Kasumi-1 (cell line): ENCODE measurements at places on chromosomes 3 and 15.

GRCh38 chr15:92069308-92070250 is 216.1 kb downstream of the SLCO3A1 start:
- peak; percentile 77 for DNase-seq

DNA sequence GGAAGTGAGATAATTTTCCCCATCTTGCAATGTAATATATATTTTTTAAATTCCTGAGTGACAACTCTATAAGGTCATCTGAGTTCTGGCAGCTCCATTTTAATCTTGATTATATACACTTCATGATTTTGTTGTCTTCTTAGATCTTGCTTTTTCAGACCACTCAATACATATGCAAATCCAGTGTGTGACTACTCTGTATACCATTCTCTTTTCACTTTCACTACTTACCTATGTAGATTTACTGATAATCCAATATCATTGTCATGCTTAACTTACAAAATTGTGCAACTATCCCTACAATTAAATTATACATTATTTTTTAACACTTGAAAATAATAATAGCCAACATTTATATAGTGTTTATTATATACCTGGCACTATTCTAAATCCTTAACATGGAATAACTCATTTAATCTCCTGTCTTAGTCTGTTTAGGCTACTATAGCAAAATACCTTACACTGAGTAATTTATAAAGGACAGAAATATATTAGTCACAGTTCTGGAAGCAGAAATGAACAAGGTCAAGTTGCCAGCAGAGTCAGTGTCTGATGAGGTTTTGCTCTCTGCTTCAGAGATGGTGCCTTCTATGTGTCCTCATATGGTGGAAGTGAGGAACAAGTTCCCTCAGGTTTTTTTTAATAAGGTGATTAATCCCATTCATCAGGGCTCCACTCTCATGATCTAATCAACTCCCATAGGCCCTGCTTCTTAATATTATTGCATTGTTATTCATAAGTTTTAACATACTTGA is 338.5 kb downstream of the TUSC7 start:
- DNase-seq, result no peak

DNA sequence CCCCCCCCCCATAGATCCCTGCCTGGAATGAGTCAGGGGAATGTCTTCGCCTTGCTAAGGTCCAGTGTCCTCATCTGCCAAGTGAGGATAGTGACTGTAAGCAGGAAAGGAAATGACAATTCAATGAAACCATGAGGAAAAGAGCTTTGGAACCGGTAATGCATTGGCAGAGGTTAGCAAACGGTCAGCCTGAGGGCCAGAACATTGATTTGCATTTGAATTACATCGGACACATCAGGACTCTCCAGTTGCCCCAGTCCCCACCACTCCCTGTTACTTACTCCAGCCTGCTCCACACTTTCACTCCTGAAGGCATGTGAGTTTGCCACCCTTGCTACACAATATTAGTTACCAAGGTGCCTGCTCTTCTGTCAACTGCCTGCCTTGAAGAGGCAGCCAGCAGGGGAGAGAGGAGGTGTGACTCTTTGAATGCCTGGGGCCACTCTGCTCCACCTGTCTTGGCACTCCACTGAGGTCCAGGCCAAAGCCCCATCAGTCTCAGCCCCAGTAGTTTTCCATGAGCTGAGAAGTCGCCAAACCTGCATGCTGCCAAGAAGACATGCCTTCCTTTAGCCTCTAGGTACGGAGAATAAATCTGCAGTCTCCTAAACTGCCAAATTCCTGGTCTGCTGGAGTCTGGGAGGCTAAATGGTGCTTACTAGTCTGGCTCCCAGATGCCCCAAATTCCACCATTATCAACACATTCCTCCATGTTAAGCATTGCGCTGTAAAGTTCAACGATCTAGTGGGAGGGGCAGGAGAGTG is 191.7 kb upstream of the TLE3 start:
- no peak for DNase-seq

DNA sequence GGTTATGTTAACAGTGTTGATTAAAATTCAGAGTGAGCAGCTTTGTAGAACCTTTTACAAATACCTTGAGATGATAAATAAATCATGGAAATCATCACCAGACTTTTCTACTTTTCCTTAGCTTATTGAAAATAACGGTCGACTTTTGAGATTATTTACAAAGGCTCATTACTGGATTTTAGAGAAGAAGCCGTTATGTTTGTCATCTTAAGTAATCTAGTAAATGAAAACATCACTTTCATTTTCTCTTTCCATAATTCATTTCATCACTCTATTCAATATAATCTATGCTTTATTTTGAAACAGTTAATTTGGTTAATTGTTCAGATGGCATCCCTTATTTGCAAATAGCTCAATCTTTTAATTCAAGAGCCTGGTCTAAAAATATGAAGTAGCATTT is 3.6 kb downstream of the PLCL2 start:
- no peak for DNase-seq

DNA sequence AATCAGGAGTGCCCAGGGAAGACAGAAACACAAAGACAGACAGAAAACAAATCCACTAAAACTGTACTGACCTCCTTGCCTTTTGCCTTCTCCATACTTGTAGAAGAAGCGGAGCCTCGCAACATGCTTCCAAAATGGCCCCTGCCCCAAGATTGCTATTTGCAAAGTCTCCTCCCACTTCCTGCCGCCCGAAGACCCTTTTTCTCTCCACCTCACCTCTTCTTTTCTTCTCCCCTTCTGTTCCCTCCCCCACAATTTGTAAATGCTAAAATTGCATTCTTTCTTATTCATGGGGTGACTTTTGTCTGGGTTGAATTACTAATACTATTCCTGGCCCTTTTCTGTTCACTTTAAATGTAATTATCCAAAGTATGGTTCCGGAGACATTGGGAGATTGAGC is at the start of gene DPPA4:
Gene DPPA4 (minus strand): TSS at position 154 of the 400 bp plus-strand sequence. CDS start 29 bp downstream, at position 125.
- no peak for DNase-seq

- no peak for DNase-seq
Measured at GRCh38 chr3:76264911-76265310, 479.6 kb upstream of the ZNF717 start.

DNA sequence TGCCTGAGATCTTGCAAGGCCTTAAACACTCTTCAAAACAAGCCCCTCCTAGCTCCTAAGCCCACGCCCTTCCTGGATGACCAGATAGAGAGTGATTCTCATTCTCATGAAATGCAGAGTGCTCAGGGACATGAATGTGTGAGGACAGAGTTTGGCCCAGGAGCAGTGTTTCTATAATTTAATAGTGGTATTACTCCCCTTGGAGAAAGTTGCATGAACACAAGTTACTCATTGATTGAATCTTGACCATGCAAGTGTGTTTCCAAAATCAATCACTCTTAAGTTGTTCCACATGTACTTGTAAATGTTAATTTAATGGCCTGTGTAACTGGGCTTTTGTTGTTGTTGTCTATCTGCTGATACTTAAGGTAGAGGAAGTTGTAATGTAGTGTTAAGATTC is 181.6 kb downstream of the ADAMTSL3 start:
- no peak for DNase-seq

DNA sequence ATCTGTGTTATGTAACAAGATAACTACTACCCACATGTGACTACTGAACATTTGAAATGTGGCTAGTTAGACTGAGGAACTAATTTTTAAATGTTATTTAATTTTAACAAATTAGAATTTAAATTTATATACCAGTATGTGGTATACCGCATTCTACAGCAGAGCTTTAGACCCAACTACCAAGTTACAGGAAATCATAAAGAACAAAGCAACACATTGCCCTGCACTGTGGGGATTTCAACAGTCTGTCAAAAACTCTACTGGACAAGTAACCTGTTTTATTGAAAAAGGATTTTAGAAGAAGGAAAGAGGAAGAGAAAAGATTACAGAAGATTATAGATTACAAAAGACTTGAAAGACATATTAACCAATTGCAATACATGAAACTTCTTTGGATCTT is 64.9 kb downstream of the DPH6 start:
- DNase-seq, result no peak

- no peak for DNase-seq
Measured at GRCh38 chr3:184154885-184155643, at the start of gene DVL3. DVL3 (plus strand) TSS chr3:184155377; CDS start chr3:184155636, 259 bp downstream.

DNA sequence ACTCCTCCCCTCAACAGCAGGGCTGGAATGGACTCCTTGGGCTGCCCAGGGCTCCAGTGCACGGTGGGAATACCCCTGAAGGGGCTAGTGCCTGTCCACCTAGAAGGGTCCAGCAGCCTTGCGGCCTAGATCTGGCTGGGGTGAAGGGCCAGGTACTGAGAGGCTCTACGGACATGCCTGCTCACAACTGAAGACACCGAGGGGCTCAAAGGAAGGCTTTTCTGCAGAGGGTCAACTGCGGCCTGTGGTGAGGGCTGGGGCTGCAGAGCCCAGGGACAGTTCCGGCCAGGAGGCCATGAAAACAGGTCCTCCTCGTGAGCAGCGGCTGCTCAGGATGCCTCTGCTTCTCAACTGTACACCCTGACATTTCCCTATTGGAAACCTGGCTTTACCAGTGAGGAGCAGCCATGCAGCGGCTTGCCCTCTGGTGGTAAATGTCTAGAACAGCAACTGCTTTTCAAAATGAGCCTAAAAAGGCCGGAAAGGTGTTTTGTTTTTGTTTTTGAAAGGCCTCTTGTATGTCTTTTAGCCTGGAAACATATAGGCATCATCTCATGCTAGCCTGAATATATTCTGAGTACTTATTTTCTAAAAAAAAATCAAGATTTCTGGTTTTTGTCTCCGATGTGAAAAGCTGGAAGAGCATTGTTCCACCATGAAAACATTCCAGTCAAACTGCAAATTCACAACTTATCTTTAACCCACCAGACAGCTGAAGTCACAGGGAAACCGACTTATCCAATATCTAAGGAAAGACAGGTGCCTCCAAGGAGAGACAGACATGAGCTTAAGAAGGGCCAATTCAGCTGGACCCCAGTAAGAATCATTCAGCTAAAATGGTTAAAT is 163.4 kb downstream of the KLF13 start:
- peak; percentile 13 for DNase-seq

GRCh38 chr3:81198756-81199155 is 562.7 kb downstream of the GBE1 start:
- no peak for DNase-seq

DNA sequence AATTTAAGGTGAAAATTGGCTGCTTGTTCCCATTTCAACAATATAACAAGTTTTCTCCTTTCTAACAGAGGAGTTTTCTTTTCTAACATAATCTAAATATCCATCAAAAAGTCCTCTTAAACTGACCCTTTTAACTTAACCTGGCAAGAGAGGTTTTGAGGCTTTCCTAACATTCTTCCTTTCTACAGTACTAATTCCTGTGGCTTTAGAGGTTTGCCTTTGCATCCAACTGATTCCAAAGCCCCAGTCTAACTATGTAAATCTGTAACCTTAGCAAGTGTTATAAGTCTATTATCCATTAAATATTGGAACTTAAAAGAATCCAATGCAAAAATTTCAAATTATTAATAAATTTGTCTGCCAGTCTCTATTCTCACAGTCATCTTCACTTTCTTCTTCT is 134.1 kb downstream of the ISL2 start:
- DNase-seq, result no peak

- DNase-seq, result no peak
Measured at GRCh38 chr3:158658889-158659288, 13.6 kb downstream of the LXN start.

- peak; percentile 12 for DNase-seq
Measured at GRCh38 chr3:126523745-126524428, at the start of gene CHST13. CHST13 (plus strand) TSS chr3:126524155; CDS start chr3:126524333, 178 bp downstream.

- DNase-seq, result no peak
Measured at GRCh38 chr3:129261894-129262293, 12.5 kb downstream of the COPG1 start.

GRCh38 chr3:116280130-116280740 is 165.1 kb downstream of the LSAMP start:
- DNase-seq, result no peak

DNA sequence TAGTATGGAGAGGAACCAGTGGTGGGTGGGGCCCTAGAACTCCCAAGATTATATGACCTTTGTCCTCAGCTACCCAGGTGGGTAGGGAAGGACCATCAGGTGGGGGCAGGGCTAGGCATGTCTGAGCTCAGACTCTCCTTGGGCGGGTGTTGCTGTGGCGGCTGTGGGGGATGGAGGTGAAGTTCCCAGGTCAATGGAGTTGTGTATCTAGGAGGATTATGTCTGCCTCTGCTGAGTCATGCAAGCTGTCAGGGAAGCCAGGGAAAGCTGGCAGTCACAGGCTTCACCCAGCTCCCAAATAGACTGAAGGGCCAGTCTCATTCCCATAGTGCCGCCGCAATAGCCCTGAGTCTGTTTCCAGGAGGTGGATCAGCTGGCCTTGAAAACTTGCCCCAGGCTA is 139.7 kb upstream of the CFAP20DC start:
- DNase-seq, result no peak

- DNase-seq, result no peak
Measured at GRCh38 chr3:142310439-142310838, 85.1 kb upstream of the GK5 start.

DNA sequence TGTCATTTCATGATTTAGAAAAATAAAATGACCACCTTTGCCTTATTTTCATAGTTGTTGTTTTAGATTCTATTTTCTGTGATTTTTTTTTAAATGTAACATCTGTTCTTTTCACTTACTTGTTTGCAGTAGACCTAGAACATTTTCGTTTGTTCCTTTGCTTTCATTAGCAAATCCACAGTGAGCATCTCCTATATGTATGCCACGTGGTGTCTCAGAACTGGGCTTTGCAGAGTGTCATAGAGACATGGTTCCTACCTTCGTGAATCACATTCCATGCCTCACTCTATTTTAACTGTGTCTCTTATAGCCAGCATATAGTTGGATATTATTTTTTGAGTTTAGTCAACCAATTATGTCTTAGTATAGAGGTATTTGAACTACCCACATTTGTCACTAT is 118.2 kb downstream of the KLF13 start:
- no peak for DNase-seq

GRCh38 chr15:68081869-68082505 is 27.9 kb downstream of the PIAS1 start:
- DNase-seq, result no peak

- peak; percentile 30 for DNase-seq
Measured at GRCh38 chr15:56804279-56804678, 71.0 kb upstream of the ZNF280D start.

DNA sequence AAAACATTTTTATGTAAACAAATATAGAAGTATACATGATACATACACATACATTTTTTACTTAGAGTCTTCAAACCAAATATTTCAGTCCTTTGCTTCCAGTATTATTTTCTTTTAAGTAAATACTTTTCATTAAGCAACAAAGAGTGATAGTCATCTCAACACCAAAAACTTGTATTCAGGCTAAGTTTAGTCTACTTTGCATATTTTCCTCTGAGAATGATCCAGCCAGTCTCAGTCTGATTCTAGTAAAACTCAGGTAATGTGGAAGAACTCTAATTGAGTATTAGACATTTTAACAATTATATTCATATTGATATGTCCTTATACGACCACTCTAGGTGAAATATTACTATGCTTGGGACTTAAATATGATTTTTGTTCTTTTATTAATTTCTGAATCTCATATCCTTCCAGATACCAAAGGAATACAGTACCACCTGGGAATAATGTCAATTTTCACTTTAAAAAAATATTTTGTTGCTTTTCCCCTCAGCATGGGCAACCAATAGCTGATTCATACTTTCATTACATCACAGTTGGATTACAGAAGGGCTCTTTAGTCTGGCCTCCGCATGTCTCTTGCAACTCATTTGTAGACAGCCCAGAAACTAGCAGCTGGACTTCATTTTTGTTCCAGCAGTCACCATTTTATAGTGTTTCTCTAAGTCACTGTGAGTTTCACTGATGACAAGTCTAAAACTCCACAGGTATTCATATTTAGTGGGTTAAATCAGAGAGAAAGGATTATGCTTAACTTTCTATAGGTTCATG is 390.4 kb downstream of the ZBTB20 start:
- no peak for DNase-seq

GRCh38 chr3:121152573-121152972 is 244.6 kb downstream of the STXBP5L start:
- DNase-seq, result peak; percentile 73

GRCh38 chr3:46874430-46874829 is 3.1 kb upstream of the PTH1R start:
- DNase-seq, result no peak
